ENCODE measurements at places on chromosomes 2 and 18. TPM values are rescaled to one million over a fixed set of nuclear protein-coding genes. Genes with fewer than 3 reads are reported as not detected.
A peak's percentile ranks its signal among the peaks of the same experiment; 100 is the strongest.

IL1R2 gene
- 1.0 TPM for total RNA-seq

NOSTRIN gene
- total RNA-seq: 8.9 TPM

UGT1A6 gene
- total RNA-seq: not detected

CPO gene
- not detected for total RNA-seq

GRCh38 chr2:29561181-29561580 lies 360.2 kb downstream of the ALK start:
- DNase-seq: no peak

BOK gene
- total RNA-seq: 4.5 TPM

CD226 gene
- 2.4 TPM for total RNA-seq

DNA sequence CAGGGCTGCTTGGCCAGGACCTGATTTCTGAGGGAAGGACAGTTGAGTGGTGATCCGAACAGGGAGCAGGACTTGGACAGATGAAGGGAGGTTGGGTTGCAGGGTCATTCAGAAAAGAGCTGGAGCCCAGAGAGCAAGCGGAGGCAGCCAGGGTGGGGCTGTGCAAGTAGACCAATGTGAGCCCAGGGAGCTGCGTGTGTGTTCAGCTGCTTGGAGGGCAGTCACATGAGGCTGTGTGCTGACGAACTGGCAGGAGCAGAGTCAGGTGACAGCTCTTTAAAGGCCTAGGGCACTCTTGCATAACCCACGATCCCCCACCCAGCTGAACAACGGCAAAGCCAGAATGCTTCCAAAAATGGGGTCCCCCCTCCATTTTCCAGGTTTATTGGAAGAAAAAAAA lies 4.6 kb upstream of the MLPH start:
- peak; percentile 84 for DNase-seq

- DNase-seq: no peak
These were observed 535.4 kb downstream of the PID1 start for GRCh38 chr2:228735697-228736096.

GRCh38 chr2:57210855-57211254 lies 835.8 kb upstream of the VRK2 start:
- no peak for DNase-seq

- DNase-seq: peak; percentile 68
These were observed 137.0 kb upstream of the HS6ST1 start for GRCh38 chr2:128455721-128456050.

IGFBP5 gene
- total RNA-seq: 191 TPM

- no peak for DNase-seq
These were observed 484.1 kb upstream of the VRK2 start for GRCh38 chr2:57562495-57562894.

GRCh38 chr2:115208493-115209164 lies 766.2 kb downstream of the DPP10 start:
- no peak for DNase-seq

- no peak for DNase-seq
These were observed 16.5 kb upstream of the FIGN start for GRCh38 chr2:163752267-163752666.

KATNAL2 gene
- 5.7 TPM for total RNA-seq

NDUFB3 gene
- total RNA-seq: 278 TPM

CENPA gene
- total RNA-seq: not detected

DNA sequence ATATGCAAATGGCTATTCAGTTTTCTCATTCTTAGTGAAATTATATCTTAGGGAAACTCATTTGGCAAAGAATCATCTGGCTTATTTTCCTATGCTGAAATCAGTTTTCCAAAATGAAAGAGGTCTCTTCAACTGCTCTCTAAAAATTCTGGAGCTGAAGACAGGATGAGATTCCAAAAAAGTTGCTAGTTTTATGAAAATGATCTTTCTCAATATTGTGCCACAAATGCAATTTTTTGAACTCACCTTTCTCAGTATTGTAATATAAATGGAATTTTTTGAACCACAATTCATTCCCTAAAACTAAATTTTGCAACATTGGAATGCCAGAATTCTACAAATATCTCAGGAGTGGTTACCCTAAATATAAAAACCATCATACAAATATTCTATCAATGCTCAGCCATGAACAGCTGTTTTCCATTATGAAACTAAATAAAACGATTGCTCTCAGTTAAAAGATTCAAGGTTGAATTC lies 147.7 kb upstream of the PKDCC start:
- DNase-seq: no peak

TRAF3IP1 gene
- total RNA-seq: 16.3 TPM

DNA sequence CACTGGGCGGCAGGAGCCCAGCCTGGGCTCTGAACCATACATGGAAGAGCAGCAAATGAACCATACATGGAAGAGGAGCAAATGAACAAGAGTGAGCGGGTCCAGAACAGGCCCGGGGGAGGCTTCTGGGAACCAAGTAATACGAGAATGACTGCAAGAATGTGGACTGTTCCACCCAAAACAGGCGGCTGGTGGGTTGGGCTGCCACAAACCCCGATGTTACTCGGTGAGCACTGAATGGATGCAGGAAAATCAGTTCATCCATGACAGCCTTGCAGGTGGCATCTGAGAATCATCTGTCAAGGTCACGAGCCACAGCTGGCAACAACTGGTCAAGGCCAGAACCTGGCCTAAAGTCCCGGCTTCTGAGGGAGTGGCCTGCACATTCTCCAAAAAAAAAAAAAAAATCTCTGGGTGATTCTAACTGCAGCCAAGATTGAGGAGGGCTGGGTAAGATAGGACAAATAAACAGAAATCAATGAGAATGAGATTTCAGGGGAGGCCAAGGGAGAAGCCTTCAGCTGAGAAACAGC lies 106.1 kb downstream of the ZNF516 start:
- no peak for DNase-seq

DNA sequence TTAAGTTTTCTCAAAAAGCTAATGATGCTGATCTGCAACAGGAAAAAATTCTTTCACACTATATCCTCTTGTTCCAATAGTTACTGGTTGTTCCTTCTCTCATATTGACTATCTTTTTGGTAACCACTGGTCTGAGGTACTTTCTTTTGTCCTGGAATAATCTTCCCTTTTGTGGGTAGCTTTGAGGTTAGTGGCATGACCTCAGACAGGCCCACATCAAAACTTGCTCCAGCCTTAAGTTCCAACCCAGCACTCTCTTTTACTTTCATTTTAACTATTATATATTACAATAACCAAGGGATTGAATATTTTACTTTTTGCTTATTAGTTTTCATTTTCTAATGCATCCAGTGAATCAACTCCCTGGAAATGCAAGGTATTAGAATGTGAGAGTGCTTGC lies 9.5 kb downstream of the REG1A start:
- DNase-seq: no peak

Measured in cardiac septum (tissue), 1 donor.